ENCODE measurements at places on chromosomes 5 and 9.

- no peak for DNase-seq
Observed at GRCh38 chr5:180105827-180106312, 34.3 kb upstream of the RNF130 start.

GRCh38 chr9:92506184-92506857 lies 24.0 kb upstream of the ASPN start:
- DNase-seq = peak; percentile 85

DNA sequence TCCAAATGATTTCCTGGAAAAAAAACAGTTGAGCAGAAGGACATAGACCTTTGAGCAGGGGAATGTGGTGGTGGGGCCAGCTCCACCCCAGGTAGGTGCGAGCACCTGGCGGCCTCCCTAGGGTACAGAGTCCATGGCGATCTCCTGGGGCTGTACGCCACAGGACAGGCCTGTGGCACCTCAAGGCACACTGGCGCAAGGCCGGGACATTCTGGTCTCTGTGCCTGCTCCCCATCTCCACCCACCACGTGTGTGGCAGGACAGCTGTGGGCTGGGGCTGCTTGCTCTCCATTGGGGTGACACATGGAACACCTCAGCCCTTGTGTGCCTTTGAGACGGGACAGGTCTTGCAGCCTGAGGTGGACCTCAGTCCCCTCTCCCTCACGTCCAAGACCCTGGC lies 25.2 kb downstream of the WNK2 start:
- DNase-seq = no peak

DNA sequence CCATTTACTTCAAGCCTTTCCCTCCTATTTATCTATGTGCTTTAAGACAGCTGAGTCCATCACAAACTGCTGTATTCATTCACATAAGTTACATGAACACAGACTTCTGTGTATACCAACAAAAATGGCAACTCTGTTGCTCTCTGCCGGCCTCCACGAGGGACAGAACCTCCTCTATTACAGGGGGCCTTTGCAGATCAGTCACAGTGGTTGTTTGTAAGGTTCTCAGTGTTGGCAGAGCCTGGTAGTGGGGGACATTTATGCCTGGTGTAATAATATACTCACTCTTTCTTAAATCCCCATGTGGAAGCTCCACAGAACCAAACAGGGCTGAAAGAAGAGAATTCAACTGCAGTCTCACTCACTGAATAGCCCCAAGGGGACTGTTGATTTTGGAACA lies 76.5 kb downstream of the SLC1A1 start:
- no peak for DNase-seq

GRCh38 chr9:105098370-105098769 lies 146.1 kb upstream of the SLC44A1 start:
- no peak for DNase-seq

DNA sequence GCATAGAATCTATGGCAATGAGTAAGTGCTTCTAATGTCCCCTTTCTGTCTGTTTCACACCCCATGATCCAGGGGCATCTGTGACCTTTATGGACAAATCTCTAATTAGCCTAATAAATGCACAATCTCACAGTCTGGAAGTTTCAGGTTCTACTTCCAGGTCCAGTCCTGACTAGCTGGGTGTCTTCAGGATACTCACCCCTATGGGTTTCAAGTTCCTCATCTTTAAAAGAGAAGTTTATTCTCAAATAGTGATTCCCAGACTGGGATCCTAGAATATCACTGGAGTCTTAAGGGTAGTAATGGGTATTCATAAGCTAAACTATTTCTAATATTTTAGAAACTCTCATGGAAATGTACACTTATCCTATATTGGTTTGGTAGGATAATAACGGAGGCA lies 77.2 kb upstream of the ABCA1 start:
- DNase-seq = no peak

DNA sequence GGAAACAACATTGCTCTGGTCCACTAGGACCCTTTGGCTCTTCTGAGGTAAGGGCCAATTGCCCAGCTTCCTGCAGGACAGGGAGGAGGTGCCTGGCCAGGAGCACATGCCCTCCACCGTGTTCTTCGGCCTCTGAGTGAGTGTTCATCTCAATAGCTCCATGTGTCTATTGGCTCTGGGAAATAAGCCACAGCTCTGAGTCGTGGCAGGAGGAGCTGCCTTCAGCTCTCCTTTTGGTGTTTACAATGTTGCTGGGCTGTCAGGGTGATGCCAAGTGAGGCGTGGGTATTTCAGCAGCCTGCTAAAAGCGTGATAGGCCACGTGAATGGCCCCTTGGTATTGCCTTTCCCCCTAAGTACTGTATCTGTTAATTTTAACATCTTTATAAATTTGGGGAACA lies 26.6 kb downstream of the GADD45G start:
- DNase-seq = no peak

- DNase-seq = no peak
Observed at GRCh38 chr5:98179791-98180755, 593.4 kb upstream of the RGMB start.

DNA sequence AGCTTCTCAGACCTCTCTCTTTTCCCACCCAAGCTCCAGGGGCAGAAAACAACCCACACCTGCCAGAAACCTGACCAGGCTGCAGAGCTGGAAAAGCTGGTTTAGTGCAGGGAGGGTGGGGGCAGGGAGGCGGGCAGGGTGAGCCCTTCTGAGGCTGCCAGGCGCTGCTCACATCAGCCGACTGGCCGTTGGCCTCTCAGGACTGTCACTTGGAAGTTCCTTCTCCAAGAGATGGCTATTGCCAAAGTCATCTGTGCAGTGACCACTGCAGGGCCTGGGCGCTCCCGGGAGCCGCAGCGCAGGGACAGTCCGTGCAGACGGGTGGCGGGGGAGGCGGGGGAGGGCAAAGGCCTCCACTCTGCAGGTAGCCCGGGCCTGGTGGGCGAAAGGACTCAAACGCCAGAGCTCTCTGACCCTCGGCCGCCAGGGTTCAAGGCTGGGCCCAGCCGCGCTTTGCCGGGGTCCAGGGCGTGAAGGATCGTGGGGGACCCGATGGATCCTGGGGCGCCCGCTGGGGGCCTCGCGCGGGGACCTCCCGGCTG lies 205.0 kb upstream of the IER5L start:
- DNase-seq = no peak

- DNase-seq = no peak
Observed at GRCh38 chr5:139976703-139977102, 66.4 kb downstream of the NRG2 start.

- peak; percentile 57 for DNase-seq
Observed at GRCh38 chr5:169121630-169122420, 179.1 kb downstream of the SLIT3 start.

- DNase-seq = no peak
Observed at GRCh38 chr5:141651728-141652105, 499 bp upstream of the FCHSD1 start.

GRCh38 chr9:93346231-93347112 lies 105.0 kb upstream of the FAM120A start:
- DNase-seq = no peak

DNA sequence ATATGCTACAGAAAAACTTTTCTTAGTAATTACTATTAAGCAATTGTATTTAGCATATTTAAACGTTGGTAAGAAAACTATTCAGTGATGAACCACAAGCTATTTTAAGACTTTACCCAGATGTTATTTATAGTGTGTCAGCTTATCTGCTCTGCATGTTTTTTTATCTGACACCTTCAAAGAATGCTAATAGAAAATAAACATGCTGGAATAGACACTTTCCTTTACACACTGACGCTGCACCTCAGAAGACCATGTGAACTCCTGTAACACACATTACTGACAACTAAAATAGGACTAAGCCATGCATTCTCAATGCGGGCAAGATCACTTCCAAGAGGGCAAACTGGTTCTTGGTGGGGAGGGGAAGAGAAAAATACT lies 38.3 kb downstream of the FNIP1 start:
- DNase-seq = no peak

DNA sequence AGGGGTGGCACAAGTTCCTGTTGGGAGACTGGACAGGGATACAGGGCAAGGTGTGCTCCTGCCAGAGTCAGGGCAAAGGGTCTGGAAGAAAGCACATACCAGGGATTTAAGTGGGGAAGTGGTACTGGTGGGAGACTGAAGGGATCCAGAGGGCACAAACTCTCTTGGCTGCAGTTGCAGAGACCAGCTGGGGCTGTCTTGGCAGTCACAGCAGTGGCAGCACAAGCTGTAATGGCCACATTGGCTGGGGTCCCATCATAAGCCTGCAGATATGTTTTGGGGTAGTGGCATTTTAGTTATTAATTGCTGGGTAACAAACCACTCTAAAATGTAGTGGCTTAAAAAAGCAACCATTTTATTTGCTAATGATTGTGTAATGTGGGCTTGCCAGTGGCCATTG lies 492.2 kb downstream of the ENC1 start:
- DNase-seq = no peak

DNA sequence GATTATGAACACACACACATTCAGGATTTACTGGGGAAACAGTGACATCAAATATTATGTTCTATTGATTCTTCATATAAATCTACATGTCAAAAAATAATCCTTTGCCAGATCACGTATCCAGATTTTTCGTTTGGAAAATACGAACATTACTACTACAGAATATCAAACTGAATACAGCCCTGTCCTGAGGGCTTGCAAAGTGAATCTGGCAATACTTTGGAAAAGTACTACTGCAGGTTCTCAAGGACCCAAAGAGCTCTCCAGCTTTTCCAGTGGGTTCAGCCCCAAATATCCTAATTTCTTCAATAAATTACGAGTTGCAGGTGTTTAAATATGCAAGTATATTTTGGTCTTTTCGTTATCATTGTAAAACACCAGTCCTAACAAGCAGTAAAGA lies 411 bp upstream of the NDUFS4 start:
- peak; percentile 17 for DNase-seq

- peak; percentile 38 for DNase-seq
Observed at GRCh38 chr9:16535555-16535954, 334.9 kb downstream of the BNC2 start.

- DNase-seq = peak; percentile 93
Observed at GRCh38 chr5:137220523-137220927, 278.6 kb downstream of the SPOCK1 start.

DNA sequence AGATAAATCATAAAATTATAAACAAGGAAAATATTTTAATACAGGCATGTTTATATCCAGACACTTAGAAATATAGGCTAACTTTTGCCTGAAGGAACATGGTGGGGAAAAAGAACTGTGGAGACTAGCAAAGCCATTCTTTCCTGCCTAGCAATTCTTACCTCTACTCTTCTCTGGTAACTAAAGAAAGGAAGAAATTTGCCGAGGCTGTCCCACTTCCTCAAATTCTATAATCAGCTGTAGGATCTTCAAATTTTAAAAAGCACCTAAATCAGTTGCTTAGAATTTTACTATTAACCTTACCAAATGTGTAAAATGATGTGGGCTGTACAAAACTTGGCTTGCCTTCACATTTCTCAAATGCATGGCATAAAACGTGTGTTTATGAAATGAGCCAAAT lies 249.1 kb upstream of the SMARCA2 start:
- DNase-seq = no peak

Data from ELR (cell line).